ENCODE measurements at places on chromosomes 11 and 22. TPM values are rescaled to one million over a fixed set of nuclear protein-coding genes. Genes with fewer than 3 reads are reported as not detected.

DNA sequence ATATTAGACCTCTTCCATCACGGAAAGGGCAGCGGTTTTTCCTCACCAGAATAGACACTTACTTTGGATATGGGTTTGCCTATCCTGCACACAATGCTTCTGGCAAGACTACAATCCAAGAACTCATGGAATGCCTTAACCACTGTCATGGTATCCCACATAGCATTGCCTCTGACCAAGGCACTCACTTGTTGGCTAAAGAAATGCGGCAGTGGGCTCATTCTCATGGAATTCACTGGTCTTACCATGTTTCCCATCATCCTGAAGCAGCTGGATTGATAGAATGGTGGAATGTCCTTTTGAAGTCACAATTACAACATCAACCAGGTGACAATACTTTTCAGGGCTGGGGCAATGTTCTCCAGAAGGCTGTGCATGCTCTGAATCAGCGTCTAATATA lies 20.8 kb downstream of the MS4A4E start:
- DNase-seq, result no peak

GRCh38 chr11:28054821-28055220 lies 53.1 kb downstream of the KIF18A start:
- DNase-seq, result no peak

DNA sequence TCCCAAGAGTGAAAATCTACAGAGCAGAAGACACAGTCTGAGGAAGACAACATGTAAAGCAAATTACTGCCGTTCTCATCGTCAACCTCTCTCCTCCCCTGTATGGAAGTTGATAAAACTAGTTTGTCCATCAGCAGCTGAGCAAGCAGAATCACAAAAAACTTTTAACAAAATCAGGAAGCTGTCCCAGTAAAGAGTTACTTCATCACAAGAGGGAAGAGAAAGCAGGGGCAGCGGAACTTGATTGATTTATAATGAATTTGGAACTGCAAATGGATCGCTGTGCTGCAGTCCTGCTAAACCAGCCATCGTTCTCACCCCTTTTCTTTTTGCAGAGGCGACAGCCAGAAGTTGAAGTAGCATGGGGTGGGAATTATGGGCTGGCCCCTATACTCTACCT lies 13.7 kb upstream of the UCP3 start:
- no peak for DNase-seq

DNA sequence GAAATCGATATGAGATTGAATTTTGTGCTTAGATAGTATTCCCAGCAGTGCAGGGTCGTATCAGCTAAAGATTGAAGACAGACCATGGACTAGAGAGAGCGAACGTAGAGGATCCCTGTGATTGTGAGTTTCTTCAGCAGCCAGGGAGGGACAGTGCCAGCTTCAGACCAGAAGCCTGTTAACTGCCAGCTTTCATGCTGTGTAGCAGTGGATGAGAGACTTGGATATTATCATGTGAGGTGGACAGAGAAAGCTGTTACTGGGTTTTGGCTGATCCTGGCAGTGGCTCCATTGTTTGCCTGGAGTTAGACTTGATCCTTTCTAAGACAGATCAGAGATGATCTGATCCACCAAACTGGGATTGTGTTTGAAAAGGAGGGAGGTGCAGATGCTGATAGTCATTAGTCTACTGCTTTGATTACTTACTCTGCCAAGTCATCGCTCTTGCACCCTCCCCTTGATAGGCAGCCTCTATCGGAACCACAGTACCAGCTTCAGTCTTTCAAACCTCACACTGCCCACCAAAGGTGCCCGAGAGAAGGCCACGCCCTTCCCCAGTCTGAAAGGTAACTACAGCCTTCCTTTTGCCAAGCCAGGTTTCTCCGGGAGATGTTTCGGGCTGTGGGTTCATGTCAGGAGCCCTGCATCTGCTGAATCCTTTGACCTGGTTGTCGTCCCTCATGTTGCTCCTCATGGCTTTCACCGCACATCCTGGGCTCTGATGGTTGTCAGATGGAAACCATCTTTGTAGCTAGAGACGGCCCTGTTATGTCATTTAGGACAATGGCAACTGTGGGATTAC lies 16.2 kb downstream of the MADD start:
- no peak for DNase-seq

The HTR3A gene
- polyA plus RNA-seq, result 0.09 TPM

The SERPING1 gene
- polyA plus RNA-seq, result 268 TPM

The PLEKHA7 gene
- polyA plus RNA-seq, result 16.2 TPM

The DEFB131B gene
- not detected for polyA plus RNA-seq
